ENCODE measurements at places on chromosomes 7 and 10. TPM values are rescaled to one million over a fixed set of nuclear protein-coding genes. Genes with fewer than 3 reads are reported as not detected.

PCBD1 gene
- 69.6 TPM for total RNA-seq

DLD gene
- total RNA-seq: 131 TPM

PDE1C gene
- total RNA-seq: 3.4 TPM

VWA2 gene
- not detected for total RNA-seq

FKBP6 gene
- total RNA-seq: not detected

MAP3K8 gene
- 9.7 TPM for total RNA-seq

IRF5 gene
- 10.0 TPM for total RNA-seq

NPSR1 gene
- not detected for total RNA-seq

MKX gene
- total RNA-seq: 2.4 TPM

DOCK4 gene
- total RNA-seq: 12.7 TPM

RASA4B gene
- total RNA-seq: 10.9 TPM

TRIM74 gene
- total RNA-seq: not detected

GPNMB gene
- 28.4 TPM for total RNA-seq
